CD4-positive, alpha-beta T cell (primary cell): ENCODE measurements at places on chromosomes 11 and 22.

DNA sequence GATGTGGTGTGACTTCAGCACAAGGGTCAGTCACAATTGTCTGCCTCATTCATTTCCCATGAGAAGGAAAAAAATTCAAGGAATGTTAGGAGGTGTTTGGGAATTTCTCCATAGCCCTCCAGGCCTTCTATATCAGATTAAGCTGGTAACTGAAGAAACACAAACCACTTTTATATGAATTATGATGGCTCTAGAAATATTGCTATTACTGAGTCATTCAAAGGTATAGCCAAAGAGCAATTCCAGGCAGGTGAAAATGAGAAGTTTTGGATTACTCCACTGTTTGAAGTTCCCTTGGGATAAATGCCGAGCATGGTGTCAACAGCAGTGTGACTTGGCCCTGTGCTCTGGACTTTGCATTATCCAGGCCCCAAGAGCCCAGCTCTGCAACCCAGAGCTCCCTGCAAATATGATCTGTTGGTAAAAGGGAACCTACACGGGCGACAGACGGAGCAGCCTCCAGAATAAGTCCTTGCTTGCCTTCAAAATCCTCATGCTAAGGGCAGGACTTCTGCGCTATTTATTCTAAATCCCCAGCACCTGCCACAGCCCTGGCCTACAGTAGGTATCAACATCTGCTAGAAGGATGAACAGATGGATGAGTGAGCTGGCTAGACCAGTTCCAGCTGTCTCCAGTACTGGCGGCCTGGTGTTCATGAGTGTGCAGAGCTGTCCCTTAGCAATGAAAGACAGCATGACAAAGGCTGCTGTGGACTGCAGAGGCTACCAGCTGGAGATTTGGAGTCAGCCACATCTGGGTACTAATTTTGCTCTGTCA, 67.5 kb upstream of the ZBED5 start:
- DNase-seq = no peak

DNA sequence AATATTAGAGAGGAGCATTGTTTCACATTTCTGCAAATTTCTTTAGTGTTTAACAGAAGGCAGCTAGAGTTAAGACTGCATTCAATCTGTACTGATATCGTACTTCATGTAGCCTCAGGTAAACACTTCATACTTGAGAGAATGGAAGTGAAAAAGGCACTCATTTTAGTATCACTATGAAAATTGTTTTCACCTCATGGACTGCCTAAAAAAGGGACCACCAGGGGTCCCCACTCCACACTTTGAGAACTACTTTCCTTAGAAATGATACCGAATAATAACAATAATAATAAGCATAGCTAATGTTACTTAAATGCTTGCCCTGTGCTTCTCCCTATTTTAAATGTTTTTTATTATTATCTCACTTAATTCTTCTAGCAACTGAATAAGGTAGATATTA, 95.1 kb downstream of the BLID start:
- no peak for DNase-seq

DNA sequence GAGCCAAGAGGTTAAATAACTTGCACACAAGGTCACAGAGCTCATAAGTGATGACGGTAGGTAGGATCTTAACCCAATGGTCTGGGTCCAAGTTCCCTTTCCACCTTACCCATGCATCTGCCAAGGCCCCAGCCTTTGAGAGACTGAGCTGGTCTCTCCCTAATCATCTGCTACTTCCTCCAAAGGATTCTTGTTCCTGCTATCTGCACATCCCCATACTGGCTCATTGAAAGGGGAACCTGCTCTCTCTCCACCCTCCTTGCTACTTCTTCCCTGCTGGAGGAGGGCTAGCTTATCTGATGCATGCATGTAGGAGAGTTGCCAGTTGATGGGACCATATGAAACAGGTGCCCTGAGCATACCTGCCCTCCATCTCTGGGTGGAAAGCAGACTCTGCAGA, 47.7 kb downstream of the COMMD9 start:
- DNase-seq = no peak

GRCh38 chr11:5626196-5626595, 1.4 kb downstream of the TRIM34 start:
- DNase-seq = no peak
